ENCODE measurements at places on chromosomes 1 and 21.

DNA sequence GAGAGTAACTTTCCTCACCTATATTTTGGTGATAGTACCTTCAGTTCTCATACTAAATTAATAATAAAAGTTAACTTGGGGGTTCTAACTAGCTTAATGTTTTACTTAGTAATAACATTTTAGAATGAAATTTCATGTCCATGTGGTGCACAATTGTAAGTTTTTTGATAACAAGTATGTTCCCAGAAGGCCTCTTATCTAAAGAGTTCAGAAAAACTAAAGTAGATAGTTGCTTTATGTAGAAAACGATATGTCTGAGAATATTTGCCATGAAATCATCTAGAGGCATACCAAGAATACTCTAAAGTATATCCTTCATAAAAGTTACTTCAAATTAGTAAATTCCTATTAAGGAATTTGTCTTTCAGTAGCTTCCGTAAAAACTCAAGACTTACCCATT lies 10.2 kb upstream of the ADCY10 start:
- no peak for DNase-seq

- DNase-seq = no peak
Measured at GRCh38 chr1:14567056-14567455, 31.4 kb upstream of the KAZN start.

GRCh38 chr1:59947047-59947938 lies 20.7 kb upstream of the CYP2J2 start:
- DNase-seq = no peak

DNA sequence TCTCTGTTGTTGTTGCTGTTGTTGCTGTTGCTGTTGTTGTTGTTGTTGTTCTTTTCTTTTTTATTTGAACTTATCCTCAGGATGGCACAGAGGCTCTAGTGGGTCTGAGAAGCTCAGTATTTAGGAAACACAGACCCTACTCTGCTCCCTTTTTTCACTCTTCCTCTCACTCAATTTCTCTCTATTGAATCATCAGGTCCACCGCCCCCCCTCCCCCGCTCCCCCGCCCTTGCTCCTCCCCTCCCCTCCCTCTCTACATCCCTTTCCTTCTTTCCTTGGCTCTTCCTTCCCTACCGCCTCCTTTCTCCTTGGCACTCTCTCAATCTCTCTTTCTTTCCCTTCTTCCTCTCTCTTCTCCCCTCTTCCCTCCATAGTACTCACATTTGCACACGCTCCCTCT lies 218.5 kb upstream of the ZC3H12A start:
- no peak for DNase-seq

DNA sequence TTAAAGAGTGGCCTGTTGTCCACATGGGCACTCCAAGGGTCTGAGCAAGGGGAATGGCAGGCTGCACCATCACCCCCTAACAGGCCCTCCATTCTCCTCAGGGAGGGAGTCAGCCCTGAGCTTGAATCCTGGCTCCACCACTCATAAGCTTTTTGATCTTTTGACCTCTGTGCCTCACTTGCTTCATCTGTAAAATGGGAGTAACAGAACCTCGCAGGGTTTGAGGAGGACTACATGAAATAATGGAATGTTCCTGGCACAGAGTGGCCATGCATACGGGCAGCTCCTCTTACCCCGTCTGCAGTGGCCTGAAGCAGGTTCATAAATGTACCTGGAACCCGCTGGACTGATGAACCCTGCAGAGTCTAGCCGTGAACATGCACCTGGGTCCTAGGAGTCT lies 2.1 kb upstream of the XKR8 start:
- no peak for DNase-seq

DNA sequence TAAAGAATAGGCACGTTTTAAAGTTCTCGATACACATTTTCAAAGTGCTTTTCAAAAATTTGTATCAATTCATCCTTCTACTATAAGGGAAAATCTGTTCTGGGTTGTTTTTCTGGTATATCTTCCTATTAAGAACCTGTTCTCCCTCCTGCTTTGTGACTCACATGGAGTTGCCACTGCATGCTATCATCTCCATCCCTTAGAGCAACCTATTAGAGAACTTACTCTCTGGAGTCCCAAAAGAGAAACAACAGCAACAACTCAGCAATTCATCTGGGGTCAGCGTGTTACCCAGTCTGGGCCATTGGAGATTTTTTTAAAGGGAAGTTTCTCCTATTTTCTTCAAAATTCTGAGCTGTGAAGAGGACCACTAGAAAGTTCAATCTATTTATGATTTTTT lies 227.4 kb downstream of the HLX start:
- DNase-seq = no peak

DNA sequence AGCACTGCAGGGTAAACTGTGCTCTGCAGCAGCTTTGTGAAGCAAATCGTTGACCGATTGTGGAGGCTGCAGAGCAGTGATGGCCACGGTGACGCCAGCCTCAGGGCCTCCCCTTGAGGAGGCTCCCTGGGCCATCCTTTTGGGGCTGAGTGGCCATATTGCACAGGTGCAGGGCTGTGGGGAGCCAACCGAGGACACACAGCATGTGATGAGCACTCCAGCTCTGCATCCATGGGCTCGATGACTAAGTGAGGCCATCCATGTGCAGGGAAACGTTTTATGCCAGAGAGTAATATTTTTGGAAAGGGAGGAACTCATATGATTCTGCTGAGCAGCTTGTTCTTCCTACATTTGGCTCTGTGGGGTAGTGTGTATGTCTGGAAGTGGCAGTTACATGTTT lies 24.6 kb downstream of the KCNK1 start:
- DNase-seq = no peak

DNA sequence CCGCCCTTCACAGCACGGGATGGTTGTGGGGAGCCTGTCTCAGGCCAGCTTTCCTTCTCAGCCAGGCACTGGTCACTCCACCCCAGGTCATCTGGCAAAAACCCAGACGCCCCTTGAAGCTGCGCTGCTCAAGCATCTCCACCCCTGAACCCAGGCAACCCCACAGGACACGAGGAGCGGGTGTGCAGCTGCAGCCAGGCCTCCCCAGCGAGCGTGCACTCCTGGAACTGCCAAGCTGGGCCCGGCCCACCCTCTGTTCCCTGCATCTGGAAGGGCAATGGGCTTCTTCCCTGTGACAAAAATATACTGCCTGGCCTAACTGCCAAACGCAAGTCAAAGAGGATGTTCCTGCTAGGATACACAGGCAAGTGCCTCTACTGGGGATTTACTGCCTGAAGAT lies 39.7 kb downstream of the SLC66A1 start:
- DNase-seq = no peak

DNA sequence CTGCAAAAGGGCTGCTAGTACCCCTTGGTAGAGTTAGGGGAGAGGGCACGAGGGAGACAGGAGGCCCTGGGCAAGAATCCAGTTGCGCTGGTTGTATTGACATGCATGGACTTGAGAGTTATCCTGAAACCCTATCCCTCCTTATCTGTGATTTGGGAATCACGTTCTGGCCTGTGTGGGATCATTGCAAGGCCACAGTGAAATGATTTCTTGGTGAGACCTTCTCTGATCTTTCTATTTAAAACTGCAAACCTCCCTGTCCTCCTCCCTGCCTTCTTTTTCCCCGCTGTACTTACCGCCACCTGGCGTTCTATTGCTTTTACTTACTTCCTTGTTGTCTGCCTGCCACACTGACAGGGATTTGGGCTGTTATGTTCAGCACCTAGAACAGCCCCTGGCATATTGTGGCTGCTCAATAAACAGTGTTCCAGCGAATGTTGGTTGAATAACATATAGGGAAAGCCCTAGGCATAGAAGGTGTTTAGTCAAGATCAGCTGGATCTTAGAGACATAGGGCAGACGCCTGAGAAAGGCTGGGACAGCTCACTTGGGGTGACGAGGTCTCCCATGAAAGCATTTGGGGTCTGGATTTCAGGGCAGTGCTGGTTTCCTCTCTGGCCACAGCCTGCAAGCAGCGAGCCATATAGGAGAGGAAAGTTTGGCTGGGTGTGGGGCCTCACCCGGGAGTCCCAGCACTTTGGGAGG lies 25.6 kb downstream of the ALPL start:
- DNase-seq = no peak

DNA sequence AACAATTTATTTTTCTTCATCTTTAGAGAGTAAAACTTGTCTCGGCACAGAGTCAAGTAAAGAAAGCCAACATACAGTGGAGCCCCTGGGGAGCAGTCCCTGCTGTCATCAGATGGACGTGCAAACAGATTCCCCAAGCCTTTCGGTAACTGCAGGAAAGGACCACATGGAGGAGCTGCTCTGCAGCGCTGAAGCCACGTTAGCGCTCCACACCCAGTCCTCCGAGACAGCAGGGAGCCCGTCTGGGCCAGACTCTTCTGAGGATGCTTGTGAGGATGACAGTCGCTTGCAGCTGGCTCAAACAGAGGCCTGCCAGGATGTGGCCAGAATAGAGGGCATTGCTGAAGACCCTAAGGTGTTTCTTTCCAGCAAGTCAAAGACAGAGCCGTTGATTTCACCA lies 77.1 kb upstream of the SCCPDH start:
- DNase-seq = no peak

DNA sequence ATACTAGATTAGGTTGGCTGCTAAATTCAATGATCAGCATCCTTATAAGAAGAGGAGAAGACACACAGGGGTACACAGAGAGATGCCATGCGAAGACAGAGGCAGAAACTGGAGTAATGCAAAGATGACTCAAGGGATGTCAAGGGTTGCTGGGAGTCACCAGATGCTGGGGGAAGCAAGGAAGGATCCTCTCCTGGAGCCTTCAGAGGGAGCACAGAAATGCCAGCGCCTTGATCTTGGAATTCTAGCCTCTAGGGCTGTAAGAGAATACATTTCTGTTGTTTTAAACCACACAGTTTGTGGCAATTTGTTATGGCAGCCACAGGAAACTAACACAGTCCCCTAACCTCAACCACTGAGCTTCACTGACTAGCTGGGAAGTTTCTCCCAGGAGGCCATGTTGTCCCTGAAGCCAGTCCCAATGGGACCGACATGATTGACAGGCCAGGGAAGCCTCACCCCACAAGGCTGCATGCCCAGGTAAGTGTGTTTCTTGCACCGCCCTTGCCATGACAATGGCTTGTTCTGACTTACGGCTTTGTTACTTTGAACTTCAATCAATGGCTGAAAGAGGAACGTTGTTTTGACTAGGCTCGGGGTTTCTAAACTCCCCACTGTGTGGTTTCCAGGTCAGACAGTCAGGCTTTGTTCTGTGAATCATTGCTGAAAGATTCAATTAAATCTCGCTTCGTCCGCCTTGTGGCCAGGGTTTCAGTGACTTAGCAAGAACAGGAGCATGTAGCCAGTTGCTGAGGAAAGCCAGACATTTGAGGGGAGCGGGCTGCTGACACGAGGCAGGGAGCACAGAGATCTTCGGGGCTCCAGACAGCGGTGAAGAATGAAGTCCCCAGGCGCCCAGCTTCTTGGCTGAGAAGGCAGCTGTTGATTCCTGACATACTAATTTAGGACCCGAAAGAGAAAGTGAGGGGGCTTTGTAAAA lies 62.3 kb downstream of the RUNX1 start:
- DNase-seq = no peak

DNA sequence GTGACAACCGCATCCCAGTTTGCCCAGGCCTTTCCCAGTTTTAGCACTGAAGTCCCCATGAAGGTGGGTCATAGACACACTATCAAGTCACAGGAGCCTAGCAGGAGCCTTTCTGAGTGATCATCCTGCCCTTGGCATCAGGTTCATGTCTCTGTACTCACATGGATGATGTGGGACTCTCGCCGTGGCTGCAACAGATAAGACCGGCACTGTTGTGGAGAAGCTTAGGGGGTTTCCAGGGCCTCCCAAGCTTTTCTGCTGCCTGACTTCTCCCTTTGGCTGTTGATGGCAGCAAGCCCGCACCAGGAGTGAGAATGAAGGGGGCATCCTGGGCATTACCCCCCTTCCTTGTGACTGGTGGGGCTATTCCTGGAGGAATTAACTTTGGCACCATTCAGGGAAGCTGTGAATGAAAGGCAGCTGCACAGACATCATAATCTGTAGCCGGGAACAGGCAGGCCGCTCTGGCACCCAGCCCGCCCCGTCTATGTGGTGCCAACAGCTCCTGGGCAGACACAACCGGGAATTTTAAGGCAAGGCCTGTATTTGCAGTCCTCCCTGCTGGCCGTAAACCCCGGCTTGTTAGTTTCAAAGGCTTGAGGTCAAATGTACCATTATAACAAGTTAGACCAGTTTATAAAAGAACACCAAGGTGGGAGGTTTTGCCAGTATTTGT lies 148.6 kb downstream of the HUNK start:
- no peak for DNase-seq

GRCh38 chr1:86197206-86197855 lies 40.8 kb upstream of the COL24A1 start:
- DNase-seq = no peak

DNA sequence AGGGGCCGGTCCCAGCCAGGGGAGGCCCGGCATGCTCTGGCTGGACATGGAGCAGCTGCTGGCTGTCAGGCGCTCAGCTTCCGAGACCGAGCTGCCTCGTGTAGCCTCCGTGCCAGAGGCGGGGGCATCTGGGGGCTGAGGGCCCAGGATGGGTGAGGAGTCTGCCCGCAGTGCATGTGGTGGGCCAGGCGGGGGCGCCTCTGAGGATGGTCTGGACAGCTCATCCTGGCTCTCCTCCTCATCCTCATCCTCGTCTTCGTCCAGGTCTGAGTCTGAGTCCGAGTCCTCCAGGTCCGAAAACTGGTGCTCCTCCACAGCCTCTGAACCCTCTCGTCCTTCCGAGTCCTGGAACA lies 28.9 kb upstream of the EDN2 start:
- no peak for DNase-seq

DNA sequence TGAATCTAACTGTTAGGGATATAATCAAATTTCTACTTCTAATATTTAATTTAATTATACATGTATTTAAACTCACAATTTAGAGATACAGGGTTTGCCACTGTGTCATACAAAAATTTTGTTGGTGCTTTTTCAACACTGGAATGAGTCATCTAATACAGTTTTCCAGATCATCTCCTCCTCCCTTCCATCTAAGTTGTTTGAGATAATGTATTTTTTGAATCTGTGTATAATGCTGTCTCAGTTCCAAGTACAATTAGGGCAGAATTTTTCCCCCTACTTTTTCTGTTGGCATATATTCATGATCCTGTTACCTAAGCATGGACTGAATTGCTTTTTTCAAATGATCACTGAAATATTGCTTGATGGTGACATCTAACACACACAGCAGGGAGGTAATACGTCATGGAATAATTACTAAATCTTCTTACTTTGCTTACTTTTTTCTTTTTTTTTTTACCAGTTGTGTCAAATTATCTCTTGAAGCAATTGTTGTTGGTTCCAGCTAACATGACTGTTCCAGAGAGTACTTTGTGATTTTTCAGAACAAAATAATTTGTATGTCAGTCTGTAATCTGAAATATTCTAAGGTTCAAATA lies 146.0 kb downstream of the MAGI3 start:
- no peak for DNase-seq

GRCh38 chr1:22114083-22115012 lies 28.5 kb downstream of the WNT4 start:
- no peak for DNase-seq

GRCh38 chr1:207750631-207751305 lies 1.1 kb upstream of the CD46 start:
- no peak for DNase-seq

DNA sequence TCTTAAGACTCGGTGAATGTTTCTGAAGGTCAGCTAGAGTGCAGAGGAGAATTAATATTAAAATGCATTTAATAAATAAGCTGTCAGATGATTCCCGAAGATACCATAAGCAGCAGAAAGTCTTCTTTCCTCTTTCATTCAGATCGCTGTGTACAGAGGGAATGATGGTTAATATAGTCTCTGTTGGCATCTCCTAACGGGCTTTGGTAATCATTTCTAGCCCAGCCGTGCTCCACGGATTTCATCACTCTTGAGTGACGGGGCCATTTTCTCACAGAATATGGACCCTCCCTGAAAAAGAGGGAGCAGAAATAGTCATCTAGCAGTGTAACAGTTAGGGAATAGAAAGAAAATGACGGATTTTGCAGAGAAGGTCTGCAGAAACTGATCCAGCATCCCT lies 103.1 kb downstream of the ST6GALNAC3 start:
- DNase-seq = no peak
